Stimulated activated CD8-positive, alpha-beta memory T cell treated with anti-CD3 and anti-CD28 coated beads, Interleukin-15, amount 100 ng/mL, for 24 hours (primary cell): ENCODE measurements at places on chromosomes 2 and 18.

- no peak for DNase-seq
Measured at GRCh38 chr2:74009577-74009976, 24.9 kb downstream of the TET3 start.

GRCh38 chr2:108074150-108074549, 87.8 kb downstream of the SLC5A7 start:
- DNase-seq = no peak

GRCh38 chr2:237152361-237152760, 66.7 kb downstream of the COPS8 start:
- no peak for DNase-seq

DNA sequence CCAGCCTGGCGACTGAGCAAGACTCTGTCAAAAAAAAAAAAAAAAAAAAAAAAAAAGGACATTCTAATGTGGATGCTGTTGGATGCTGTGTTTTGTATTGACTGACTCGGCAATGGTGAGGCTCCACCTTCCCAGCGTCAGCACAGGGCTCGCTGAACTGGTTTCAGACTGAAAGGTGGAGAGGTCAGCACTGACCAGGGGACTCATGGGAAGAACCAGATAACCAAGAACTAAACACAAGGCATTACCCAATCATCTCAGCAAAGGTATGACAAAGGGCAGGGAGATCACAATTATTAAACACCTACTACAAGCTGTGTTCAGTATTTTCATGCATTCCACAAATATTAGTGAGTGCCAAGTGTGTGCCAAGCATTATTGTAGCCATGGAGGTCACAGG, 103.2 kb downstream of the LRATD1 start:
- no peak for DNase-seq

DNA sequence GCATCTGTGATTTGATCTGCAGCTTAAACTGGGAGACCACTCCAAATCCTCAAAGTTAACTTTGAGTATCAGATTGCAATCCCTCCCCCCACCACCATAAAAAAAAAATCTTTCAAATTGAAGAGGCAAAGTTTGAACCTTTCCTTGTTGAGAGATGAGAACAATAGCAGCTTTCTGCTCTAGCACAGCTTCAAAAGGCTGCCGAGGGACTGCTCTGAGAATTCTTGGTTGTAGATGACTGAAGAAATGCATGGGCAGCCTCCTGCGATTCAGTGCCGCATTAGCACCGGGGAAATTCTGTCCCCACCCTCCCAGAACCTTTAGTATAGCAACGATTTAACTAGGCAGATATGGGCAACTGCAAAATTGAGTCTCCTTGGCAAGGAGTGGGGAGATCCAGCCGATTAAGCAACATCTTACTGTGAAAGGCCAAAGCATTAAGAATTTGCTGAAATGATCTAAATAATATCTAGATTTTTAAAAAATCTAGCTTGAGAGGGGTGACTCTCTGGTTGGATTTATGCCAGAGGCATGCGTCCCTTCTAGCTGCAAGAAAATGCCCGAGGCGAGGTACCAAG, 3.9 kb upstream of the SP5 start:
- no peak for DNase-seq
